ENCODE measurements at places on chromosomes 12 and 14.

- DNase-seq, result no peak
Observed at GRCh38 chr14:98474900-98475299, 797.1 kb downstream of the BCL11B start.

DNA sequence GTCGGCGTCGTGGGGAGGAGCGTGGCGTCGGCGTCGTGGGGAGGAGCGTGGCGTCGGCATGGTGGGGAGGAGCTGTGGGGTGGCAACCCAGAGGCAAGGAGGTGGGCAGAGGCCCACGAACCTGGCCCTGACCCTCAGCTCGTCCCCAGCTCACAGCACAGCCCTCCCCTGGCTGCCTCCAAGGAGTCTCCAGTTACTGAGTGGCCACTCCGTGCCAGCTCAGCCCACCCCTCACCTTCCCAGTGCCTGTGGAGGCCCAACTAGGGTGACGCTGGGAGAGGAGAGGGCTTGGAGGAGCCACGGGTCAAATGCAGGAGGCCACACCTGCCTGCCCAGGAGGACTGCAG is 5.8 kb downstream of the ADSS1 start:
- no peak for DNase-seq

- no peak for DNase-seq
Observed at GRCh38 chr12:132380641-132381040, 51.3 kb upstream of the GALNT9 start.

GRCh38 chr12:88362439-88362838 is 217.8 kb downstream of the KITLG start:
- no peak for DNase-seq

DNA sequence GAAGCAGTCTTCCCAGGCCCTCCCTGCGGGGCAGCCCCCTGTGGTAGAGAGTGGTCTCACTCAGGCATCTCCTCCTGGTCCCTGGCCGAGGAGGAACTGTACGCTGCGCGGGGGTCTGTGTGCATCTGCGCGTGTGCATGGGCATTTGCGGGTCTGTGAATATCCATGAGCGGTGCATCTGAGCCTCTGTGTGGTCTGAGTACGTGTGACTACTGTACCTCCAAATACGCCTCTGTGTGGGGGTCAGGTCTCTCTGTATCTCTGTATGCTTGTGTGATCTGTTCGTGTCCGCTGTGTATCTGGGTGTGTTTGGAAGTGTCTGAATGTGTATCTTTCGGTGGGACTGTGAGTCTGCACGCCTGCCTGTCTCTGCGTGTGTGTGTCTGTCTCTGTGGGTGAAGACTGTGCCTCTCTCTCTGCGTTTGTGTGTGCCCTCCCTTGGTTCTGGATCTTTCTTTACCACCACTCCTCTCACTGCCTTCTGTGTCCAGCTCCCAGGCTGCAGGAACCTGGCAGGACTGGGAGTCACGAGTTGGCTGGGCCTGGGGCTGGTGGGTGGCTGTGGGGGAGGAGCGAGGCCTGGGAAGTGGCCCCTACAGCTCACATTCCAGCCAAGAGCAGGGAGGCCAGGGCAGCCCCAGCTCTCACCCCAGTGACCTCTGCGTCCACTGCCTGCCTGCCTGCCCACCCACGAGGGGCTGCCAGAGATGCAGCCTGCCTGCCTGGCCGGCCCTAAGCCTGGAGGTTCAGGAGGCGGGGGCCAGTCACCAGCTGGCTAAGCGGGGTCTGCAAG is 1.1 kb upstream of the PGF start:
- no peak for DNase-seq

- DNase-seq, result no peak
Observed at GRCh38 chr12:46839964-46840363, 14.2 kb upstream of the SLC38A4 start.

GRCh38 chr14:71481021-71481654 is 451.1 kb upstream of the RGS6 start:
- no peak for DNase-seq

DNA sequence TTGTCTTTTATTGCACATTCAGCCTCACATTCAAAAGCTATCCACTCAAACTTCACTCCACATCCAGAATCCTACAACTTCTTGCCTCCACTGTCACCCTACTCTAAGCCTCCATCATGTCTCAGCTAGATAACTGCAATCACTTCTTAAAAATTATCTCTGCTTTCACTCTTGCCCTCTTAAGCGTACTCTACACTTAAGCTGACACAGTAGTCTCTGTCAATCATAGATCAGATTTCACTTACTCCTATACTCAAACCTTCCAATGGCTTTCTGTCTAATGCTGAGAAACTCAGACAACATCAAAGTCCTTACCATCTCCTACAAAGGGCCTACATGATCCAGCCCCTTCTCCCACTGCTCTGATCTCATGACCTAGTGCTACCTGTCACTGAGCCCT is 304.1 kb downstream of the ITPR2 start:
- no peak for DNase-seq

GRCh38 chr12:62642486-62642885 is 175.9 kb downstream of the MON2 start:
- no peak for DNase-seq

DNA sequence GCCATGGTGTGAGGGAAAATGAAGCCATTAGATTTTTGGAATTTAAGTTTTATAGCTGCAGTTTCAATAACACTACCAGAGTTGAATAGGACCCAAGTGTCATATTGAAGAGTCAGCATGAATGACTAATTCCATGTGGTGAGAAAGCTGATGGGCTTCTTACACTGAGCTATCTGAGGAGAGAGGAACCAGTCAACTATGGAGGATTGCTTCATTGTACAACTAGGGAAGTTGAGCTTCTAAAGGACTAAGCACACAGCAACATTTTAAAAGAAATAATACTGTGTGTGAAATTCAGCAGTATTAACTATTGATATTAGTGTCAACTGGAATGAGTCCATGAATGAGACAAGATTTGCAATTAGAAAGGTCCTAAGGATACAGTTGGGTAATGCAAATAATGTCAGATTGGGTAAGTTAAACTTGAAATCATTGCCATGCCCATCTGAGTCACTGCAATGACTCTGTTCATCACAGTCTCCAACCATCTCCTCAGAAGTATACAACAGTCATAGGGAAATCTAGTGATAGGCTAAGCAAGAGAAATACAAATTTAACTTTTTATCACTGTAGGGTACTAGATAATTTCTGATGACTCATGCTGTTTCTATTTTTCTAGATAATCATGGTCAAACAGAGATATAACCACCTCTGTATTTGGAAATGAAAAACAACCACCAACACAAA is 394.2 kb downstream of the FSCB start:
- no peak for DNase-seq

GRCh38 chr12:50566066-50566465 is 61.3 kb downstream of the DIP2B start:
- no peak for DNase-seq

GRCh38 chr14:70943838-70944237 is 36.6 kb downstream of the PCNX1 start:
- no peak for DNase-seq

- DNase-seq, result no peak
Observed at GRCh38 chr14:55451950-55452349, 11.5 kb upstream of the TBPL2 start.

DNA sequence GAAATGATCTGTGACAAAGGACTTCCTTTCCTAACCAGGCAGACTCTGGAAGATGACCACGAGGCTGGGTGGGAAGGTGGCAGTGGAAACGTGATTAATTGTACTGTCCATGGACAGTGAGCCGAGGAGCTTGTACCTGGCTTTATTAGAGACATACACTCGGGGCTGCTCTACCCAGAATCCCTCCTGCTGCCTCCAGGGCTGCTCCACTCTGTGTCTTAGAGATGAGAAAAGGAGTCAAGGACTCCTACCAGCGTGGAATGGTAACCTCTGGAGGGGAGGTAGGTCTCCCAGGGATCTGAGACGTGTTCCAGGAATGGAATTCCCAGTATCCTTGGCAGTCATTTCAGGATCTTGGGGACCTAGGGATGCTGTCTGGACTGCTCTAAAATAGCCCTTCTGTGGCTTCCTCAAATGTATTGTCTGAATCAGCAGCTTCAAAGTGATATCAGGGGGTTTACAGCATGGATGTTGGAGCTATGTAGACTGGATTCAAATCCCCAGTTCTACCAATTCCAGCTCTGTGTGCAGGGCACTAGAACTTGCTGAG is 237.8 kb downstream of the CACNA1C start:
- no peak for DNase-seq

DNA sequence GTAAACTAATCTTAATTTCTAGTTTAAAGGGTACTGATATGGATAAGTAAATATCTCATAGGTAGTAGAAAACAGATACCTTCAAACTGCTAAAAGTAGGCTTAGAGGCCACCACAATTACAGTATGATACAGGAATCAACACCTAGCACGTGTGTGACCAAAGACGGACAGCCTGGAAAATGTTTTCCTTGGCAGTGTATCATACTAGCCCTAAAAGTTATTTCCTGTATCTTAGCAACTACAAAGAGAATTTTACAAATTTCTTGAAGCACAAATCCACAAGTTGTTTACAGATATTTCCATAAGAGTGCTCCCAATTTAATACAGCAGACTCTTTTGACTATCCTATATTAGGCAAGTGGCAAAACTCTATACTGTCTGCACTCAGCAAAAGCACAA is 106.0 kb downstream of the ITPR2 start:
- DNase-seq, result no peak

Data from NCI-H1092 (cell line).